ENCODE measurements at places on chromosomes 13 and 19. TPM values are rescaled to one million over a fixed set of nuclear protein-coding genes. Genes with fewer than 3 reads are reported as not detected.

The ENOX1 gene
- 0.28 TPM for total RNA-seq

The MISP3 gene
- total RNA-seq: 1.1 TPM

The FLT1 gene
- 27.4 TPM for total RNA-seq

The PLEKHF1 gene
- total RNA-seq: 25.4 TPM

The KIR3DL2 gene
- total RNA-seq: 1.4 TPM

The IGFLR1 gene
- total RNA-seq: 71.4 TPM

The SYDE1 gene
- total RNA-seq: 3.3 TPM

The TMC4 gene
- total RNA-seq: 0.39 TPM

The CD37 gene
- total RNA-seq: 152 TPM

The NPAS1 gene
- total RNA-seq: not detected

The JSRP1 gene
- 0.75 TPM for total RNA-seq

The CLDND2 gene
- 3.2 TPM for total RNA-seq

- H3K27ac ChIP-seq: no peak overlapping the region
- no peaks in the 10 kb centered on the region for H3K36me3 ChIP-seq
- H3K4me1 ChIP-seq: no peaks in the 10 kb centered on the region
- no peak for DNase-seq
- H3K4me3 ChIP-seq: no peak overlapping the region
Observed at GRCh38 chr13:60836821-60837220, 439.8 kb downstream of the TDRD3 start.

GRCh38 chr13:77457966-77458365 lies 77.5 kb upstream of the SCEL start:
- DNase-seq: no peak
- no peak overlapping the region for H3K4me3 ChIP-seq
- H3K4me1 ChIP-seq: no peaks in the 10 kb centered on the region
- H3K27ac ChIP-seq: no peak overlapping the region
- H3K27me3 ChIP-seq: peaks cover 5% of the 10 kb centered on the region

- DNase-seq: no peak
- H3K27ac ChIP-seq: no peak overlapping the region
- no peaks in the 10 kb centered on the region for H3K4me1 ChIP-seq
- no peaks in the 10 kb centered on the region for H3K27me3 ChIP-seq
Observed at GRCh38 chr13:96460609-96461008, 370.7 kb downstream of the HS6ST3 start.

DNA sequence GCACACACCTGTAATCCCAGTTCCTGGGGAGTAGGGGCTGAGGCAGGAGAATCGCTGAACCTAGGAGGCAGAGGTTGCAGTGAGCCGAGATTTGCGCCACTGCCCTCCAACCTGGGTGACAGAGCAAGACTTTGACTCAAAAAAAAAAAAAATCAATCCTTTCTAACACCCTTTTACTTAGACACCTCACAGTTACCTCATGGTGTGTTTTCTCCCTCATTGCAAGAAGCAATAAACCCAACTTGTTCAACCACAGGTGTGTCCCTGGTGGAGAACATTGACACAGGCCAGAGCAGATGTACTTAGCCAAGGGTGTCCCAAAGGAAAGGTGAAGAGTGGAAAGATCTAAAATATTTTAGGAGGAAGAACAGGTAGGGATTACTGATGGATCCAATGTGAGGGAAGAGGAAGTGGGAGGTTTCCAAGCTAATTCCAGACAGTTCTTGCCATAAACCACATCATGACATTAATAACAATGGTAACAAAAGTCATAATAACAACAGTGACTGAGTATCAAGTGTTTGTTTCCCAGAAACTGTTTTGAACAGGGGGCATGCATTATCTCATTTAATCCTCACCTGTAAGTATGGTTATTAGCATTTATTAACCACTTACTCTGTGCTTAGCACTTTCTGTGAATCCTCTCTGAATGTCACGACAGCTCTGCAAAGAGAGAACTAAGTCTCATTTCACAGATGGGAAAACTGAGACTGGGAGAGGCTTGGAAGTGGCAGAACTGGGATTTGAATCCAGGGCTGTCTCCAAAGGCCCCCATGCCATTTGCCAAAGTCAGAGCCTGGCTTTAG lies 3.1 kb upstream of the LYPD3 start:
- no peaks in the 10 kb centered on the region for H3K36me3 ChIP-seq
- peaks cover 66% of the 10 kb centered on the region for H3K4me1 ChIP-seq
- peak overlapping the region; percentile 47 for H3K27ac ChIP-seq

- no peaks in the 10 kb centered on the region for H3K36me3 ChIP-seq
- H3K4me1 ChIP-seq: peaks cover 5% of the 10 kb centered on the region
- no peak overlapping the region for H3K4me3 ChIP-seq
Observed at GRCh38 chr19:18712981-18713380, 29.5 kb downstream of the CRTC1 start.

- no peak for DNase-seq
- no peaks in the 10 kb centered on the region for H3K27me3 ChIP-seq
- peaks cover 3% of the 10 kb centered on the region for H3K4me1 ChIP-seq
- no peak overlapping the region for H3K4me3 ChIP-seq
Observed at GRCh38 chr19:37980419-37981170, 73.6 kb downstream of the SIPA1L3 start.

DNA sequence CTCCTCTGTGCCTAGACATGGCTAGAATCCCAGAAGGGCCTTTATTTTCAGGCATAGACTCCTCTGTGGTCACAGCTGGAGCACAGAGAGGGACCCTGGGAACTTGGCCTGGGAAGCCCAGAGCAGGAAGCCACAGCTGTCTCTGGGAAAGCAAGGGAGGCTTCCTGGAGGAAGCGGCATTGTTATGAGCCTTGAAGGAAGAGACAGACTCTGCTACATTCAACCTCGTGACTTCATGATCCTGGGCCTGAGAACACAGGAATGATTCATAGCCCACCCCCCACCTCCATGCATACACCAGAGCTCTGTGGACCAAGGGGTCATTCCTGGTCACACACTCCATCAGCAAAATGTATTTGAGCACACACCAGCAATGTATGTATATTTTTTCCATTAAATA lies 8.6 kb downstream of the RDH8 start:
- H3K4me3 ChIP-seq: no peak overlapping the region
- no peak for DNase-seq
- peaks cover 13% of the 10 kb centered on the region for H3K27me3 ChIP-seq
- no peak overlapping the region for H3K27ac ChIP-seq
- peaks cover 3% of the 10 kb centered on the region for H3K4me1 ChIP-seq
- H3K36me3 ChIP-seq: no peaks in the 10 kb centered on the region

DNA sequence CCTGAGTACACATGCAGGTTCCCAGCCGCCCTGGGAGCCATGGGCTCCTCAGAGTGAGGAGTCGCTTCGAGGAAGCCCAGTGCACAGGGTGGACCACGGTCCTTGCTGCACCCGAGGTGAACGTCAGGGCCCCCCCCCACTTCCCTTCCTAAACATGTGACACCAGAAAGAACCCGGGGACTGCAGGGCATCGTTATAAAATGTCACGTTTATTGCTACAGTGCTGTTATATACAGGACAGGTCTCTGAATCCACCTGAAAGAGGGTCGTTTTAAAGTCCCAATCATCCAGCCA lies 3.8 kb upstream of the UQCR11 start:
- no peak overlapping the region for H3K4me3 ChIP-seq
- no peaks in the 10 kb centered on the region for H3K27me3 ChIP-seq
- no peak overlapping the region for H3K27ac ChIP-seq
- H3K4me1 ChIP-seq: peaks cover 39% of the 10 kb centered on the region
- peak; percentile 45 for DNase-seq

GRCh38 chr13:110264685-110265275 lies 42.2 kb downstream of the COL4A1 start:
- peaks cover 35% of the 10 kb centered on the region for H3K27me3 ChIP-seq
- H3K4me3 ChIP-seq: no peak overlapping the region

DNA sequence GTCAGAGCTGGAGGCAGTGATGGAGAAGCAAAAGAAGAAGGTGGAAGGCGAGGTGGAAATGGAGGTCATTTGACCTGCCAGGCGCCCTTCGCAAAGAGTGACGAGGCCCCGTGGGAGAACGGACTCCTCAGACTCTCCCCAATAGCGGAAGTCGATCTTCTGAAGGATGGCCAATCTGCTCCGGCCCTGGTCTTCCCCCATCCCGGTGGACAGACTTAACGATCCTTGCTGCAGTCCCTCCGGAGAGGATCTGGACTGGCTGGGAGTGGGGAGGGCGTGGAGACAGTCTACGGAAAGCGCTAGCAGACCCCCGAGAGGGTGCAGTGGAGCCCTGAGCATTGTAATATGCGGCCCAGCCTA lies 11.9 kb downstream of the EPS8L1 start:
- H3K27me3 ChIP-seq: peaks cover 39% of the 10 kb centered on the region
- no peak overlapping the region for H3K27ac ChIP-seq
- DNase-seq: no peak
- peaks cover 19% of the 10 kb centered on the region for H3K4me1 ChIP-seq

DNA sequence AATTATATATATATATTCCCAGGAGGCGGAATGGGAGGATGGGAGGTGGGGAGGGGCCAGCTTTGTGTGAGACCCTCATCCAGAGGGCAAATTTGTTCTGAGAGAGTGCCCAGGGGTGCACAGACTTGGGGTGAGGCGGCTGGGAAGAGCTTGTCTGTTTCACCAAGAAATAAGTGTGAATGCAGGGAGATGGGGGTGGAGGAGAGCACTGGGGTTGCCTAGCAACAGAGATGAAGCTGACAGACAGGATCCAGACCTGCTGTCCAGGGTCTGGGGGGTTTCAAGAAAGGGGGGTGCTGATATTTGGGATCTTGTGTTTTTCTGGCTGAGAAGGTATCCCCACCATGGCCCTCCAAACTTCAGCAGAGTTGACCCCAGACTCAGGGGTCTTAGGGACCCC lies 18.6 kb upstream of the TNFAIP8L1 start:
- H3K27me3 ChIP-seq: peaks cover 12% of the 10 kb centered on the region
- no peak for DNase-seq

GRCh38 chr13:50991579-50992521 lies 82.3 kb downstream of the RNASEH2B start:
- no peaks in the 10 kb centered on the region for H3K27me3 ChIP-seq
- H3K4me1 ChIP-seq: peaks cover 18% of the 10 kb centered on the region
- no peak overlapping the region for H3K27ac ChIP-seq
- H3K4me3 ChIP-seq: no peak overlapping the region

- DNase-seq: no peak
- H3K36me3 ChIP-seq: no peaks in the 10 kb centered on the region
- peaks cover 2% of the 10 kb centered on the region for H3K27me3 ChIP-seq
- H3K27ac ChIP-seq: no peak overlapping the region
Observed at GRCh38 chr13:31940076-31940475, 91.5 kb upstream of the FRY start.

- peak overlapping the region; percentile 92 for H3K27ac ChIP-seq
- DNase-seq: peak; percentile 3
- H3K36me3 ChIP-seq: peaks cover 38% of the 10 kb centered on the region
- no peaks in the 10 kb centered on the region for H3K27me3 ChIP-seq
- peaks cover 6% of the 10 kb centered on the region for H3K4me1 ChIP-seq
Observed at GRCh38 chr19:36973844-36974195, 57.7 kb downstream of the ZNF568 start.

- no peak overlapping the region for H3K4me3 ChIP-seq
- no peaks in the 10 kb centered on the region for H3K4me1 ChIP-seq
- peak; percentile 18 for DNase-seq
- H3K36me3 ChIP-seq: no peaks in the 10 kb centered on the region
- no peak overlapping the region for H3K27ac ChIP-seq
- H3K27me3 ChIP-seq: peaks cover 28% of the 10 kb centered on the region
Observed at GRCh38 chr13:101144808-101145419, 271.4 kb downstream of the NALCN start.

- peaks cover 26% of the 10 kb centered on the region for H3K4me1 ChIP-seq
- no peak overlapping the region for H3K27ac ChIP-seq
- H3K27me3 ChIP-seq: no peaks in the 10 kb centered on the region
- H3K4me3 ChIP-seq: no peak overlapping the region
- no peak for DNase-seq
- H3K36me3 ChIP-seq: peaks cover 12% of the 10 kb centered on the region
Observed at GRCh38 chr19:44745341-44745831, 3.1 kb upstream of the BCL3 start.

GRCh38 chr13:40619479-40619814 lies 47.0 kb downstream of the FOXO1 start:
- H3K4me3 ChIP-seq: peak overlapping the region; percentile 41
- DNase-seq: no peak

DNA sequence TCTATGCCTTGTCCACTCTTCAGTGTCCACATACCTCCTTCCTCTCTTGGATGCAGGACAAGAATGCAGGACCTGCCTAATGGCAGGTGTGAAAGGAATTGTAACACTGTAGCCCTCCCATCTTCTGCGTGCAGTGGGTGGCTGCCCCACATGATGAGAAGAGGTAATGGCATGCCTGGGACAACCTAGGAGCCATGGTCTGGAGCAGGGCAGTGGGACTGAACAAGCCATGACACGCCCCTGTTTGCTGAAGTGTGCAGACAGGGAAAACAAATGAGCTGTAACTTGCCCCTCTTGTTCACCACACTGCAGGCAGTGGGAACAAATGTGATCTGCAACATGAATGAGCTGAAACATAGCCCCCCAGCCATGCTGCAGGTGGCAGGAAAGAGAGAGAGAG lies 192.2 kb downstream of the PCDH17 start:
- H3K36me3 ChIP-seq: no peaks in the 10 kb centered on the region
- no peaks in the 10 kb centered on the region for H3K27me3 ChIP-seq
- H3K4me1 ChIP-seq: no peaks in the 10 kb centered on the region
- no peak overlapping the region for H3K27ac ChIP-seq

DNA sequence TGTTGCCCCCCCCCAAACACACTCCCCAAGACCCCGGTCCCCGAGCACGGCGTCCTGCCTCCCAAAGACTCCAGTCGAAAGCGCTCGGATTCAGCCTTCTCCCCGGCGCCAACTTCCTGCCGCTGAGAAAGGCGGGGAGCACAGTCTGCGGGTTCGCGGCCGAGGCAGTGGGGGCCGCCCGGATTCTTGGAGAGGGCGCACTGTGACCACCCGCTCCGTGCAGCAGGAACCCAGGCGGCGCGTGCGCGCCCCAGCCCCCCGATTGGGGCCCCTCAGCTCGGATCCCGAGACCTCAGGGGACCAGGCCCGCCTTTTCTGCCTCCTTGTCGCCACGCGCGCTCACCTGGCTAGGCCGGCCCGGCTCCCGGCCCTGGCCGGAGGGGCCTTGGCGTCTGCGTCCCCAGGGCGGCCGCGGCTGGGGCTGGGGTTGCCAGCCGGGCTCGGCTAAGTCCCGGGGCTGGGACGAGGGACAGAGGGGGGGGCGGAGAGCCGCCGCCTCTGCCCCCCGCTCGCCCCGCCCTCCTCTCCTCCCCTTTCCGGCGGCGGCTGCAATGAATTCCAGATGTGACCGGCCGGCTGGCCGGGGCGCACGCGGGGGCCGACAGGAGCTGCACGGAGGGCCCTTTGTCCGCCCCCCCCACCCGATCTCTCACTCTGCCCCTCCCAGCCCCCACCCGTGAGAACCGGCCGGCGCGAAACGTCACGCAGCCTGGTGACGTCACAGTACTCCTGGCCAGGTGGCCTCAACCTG lies at the start of gene S1PR2:
Gene S1PR2, minus strand, starts transcription at position 471 of the 751 bp plus-strand sequence. CDS start 6,426 bp downstream, outside the sequence.
- no peaks in the 10 kb centered on the region for H3K36me3 ChIP-seq
- H3K4me3 ChIP-seq: peak within 1 kb of the TSS; percentile 81
- no peaks in the 10 kb centered on the region for H3K27me3 ChIP-seq
- H3K27ac ChIP-seq: peak within 1 kb of the TSS; percentile 84
- peaks cover 24% of the 10 kb centered on the region for H3K4me1 ChIP-seq
- DNase-seq: peak; percentile 83

GRCh38 chr19:1425102-1425837 lies 12.9 kb upstream of the RPS15 start:
- H3K4me3 ChIP-seq: no peak overlapping the region
- H3K4me1 ChIP-seq: no peaks in the 10 kb centered on the region
- peaks cover 26% of the 10 kb centered on the region for H3K36me3 ChIP-seq
- no peak overlapping the region for H3K27ac ChIP-seq

- DNase-seq: no peak
- H3K36me3 ChIP-seq: peaks cover 35% of the 10 kb centered on the region
- no peaks in the 10 kb centered on the region for H3K27me3 ChIP-seq
Observed at GRCh38 chr19:46731007-46731501, 14.1 kb upstream of the PRKD2 start.

GRCh38 chr13:52348983-52349780 lies 56.8 kb downstream of the THSD1 start:
- no peak overlapping the region for H3K27ac ChIP-seq
- H3K4me1 ChIP-seq: peaks cover 2% of the 10 kb centered on the region
- peak; percentile 48 for DNase-seq
